Endothelial cell of umbilical vein (primary cell): ENCODE measurements at places on chromosomes 2 and 18. TPM values are rescaled to one million over a fixed set of nuclear protein-coding genes. Genes with fewer than 3 reads are reported as not detected.
A peak's percentile ranks its signal among the peaks of the same experiment; 100 is the strongest.

STK36 gene
- 65.2 and 67.4 TPM in 2 replicates for polyA plus RNA-seq

ACVR1C gene
- polyA plus RNA-seq: 0.03 TPM in 1 of 2 replicates, not detected in the other

NEU4 gene
- polyA plus RNA-seq: not detected in 2 replicates

WNT6 gene
- not detected in 2 replicates for polyA plus RNA-seq

INPP5D gene
- polyA plus RNA-seq: 10.6 and 13.9 TPM in 2 replicates

NTSR2 gene
- not detected in 2 replicates for polyA plus RNA-seq

TTR gene
- not detected in 2 replicates for polyA plus RNA-seq

APOB gene
- 0.06 and 0.07 TPM in 2 replicates for polyA plus RNA-seq

DNA sequence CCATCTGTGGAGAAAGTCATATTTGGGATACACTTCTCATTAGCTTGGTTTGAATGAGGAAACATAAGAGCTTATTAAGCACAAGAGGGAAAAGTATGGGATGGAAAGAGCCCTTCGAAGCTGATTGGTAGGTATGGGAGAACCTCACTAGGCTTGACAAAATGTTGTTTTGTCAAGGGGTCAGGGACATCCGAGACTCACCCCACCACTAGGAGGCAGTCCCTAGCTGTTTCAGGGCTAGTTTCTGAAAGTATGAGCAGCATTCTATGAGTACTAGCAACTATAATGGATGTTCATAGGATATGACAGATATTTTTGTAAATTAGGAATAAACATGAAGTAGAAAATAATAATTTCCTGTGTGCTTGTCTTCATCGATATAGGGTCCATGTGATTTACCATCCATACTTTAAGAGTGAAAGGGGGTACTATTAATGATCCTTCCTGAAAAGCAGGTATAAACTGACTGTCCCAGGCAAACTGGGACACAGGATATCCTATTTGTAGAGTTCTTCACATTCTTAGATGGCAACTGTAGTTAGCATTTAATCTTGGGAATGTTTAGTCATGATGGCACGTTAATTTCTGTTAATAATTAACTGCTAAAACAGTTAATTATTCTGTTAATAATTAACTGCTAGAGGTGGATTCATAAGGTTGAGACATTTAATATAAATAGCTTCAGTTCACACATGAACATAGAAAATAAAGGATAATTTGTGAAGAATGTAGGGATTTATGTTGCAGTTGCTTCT, 28.4 kb downstream of the OTX1 start:
- no peak overlapping the region for H3K4me3 ChIP-seq
- no peaks in the 10 kb centered on the region for H3K36me3 ChIP-seq

- no peaks in the 10 kb centered on the region for H3K4me1 ChIP-seq
- no peaks in the 10 kb centered on the region for H3K36me3 ChIP-seq
- DNase-seq: no peak
- no peak overlapping the region for H3K27ac ChIP-seq
Observed at GRCh38 chr2:76760367-76760704, 761.8 kb downstream of the LRRTM4 start.

DNA sequence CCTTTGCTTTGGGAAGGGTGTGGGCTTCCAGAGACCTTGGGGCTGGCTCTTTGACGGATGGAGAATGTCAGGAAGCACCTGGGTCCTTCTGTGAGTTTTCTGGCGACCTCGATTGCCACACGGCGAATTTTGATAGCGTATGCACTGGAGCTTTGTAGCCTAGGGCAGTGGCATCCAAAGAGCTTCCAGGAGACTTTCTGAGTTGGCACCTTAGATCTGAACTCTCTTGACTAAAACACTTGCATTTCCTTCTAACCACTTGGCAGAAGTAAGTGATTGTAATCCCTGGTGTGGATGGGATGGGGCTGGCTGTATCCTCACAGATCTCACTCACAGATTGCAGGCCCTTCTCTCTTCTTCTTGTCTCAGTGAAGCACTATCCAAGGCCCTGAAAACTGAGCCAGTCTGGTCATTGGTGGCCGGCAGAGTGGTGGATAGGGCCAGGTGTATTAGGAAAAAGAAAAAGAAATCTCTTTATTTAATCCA, 7.8 kb downstream of the RNF144A start:
- H3K4me3 ChIP-seq: no peak overlapping the region
- DNase-seq: no peak
- H3K27me3 ChIP-seq: no peaks in the 10 kb centered on the region
- H3K27ac ChIP-seq: no peak overlapping the region

GRCh38 chr2:238848976-238849853, 1.3 kb downstream of the TWIST2 start:
- H3K27me3 ChIP-seq: peaks cover 29% of the 10 kb centered on the region
- H3K4me3 ChIP-seq: peak overlapping the region; percentile 46
- H3K27ac ChIP-seq: no peak overlapping the region
- no peaks in the 10 kb centered on the region for H3K36me3 ChIP-seq

DNA sequence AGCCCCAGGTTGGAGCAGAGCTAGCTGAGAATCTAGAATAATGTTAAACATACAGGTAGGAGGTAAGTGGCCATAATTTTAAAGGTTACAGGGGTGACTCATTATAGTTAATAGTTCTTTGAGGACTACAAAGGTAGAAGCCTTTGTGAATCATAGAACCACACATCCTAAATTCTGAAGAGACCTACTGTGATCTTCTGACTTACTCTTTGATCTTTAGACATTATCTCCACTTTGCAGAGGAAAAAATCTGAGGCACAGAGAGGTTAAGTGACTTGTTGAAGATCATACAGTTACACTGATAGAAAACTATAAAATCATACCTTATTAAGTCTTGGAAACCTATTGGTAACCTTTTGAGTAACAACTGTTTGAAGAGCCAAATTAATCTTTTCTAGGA, 1051.3 kb upstream of the NRXN1 start:
- no peak overlapping the region for H3K27ac ChIP-seq
- no peaks in the 10 kb centered on the region for H3K4me1 ChIP-seq
- H3K27me3 ChIP-seq: no peaks in the 10 kb centered on the region
- H3K36me3 ChIP-seq: no peaks in the 10 kb centered on the region

- no peaks in the 10 kb centered on the region for H3K36me3 ChIP-seq
- peak; percentile 22 for DNase-seq
- H3K4me3 ChIP-seq: peak overlapping the region; percentile 34
- H3K27ac ChIP-seq: no peak overlapping the region
Observed at GRCh38 chr2:240435948-240436682, 652 bp downstream of the GPC1 start.

- H3K36me3 ChIP-seq: no peaks in the 10 kb centered on the region
- no peak overlapping the region for H3K4me3 ChIP-seq
- no peak for DNase-seq
- H3K27me3 ChIP-seq: peaks cover 11% of the 10 kb centered on the region
Observed at GRCh38 chr2:109702250-109702985, 88.3 kb downstream of the SOWAHC start.

DNA sequence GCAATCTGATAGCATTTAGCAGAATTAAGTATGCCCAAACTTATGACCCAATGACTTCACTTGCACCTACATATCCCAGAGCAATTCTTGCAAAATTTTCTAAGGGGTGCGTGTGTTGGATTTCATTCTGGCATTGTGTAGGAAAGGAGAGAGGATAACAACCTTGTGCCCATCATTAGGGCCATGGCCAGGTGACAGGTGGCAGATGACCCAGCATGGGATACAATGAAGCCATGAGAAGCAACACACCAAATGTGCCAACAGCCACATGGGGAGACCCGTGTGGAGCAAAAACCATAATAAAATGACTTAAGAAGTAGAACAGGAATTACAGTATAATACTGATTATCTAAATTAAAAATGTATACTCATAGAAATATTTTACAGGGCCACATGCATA, 166.9 kb upstream of the EPB41L3 start:
- H3K27me3 ChIP-seq: no peaks in the 10 kb centered on the region
- no peak for DNase-seq
- no peaks in the 10 kb centered on the region for H3K36me3 ChIP-seq
- H3K27ac ChIP-seq: no peak overlapping the region
- no peaks in the 10 kb centered on the region for H3K4me1 ChIP-seq

DNA sequence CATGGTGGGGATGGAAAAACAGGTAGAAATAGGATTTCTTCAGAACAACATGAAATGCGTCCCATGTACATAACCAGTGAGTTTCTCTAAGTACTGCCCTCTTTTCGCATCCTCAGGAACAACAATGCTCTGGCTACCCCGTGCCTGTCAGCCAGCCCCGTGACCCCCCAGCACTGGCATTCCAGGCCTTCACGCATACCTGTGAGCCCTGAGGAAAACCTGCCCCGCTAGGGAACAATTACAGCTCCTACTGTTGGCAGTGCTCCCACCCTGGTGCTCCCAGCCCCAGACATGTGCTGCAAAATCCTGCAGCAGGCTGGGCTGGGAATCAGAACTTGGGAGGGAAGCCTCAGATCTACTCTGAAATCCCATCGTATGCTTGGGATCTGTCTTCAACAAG, 9.1 kb downstream of the SMAD7 start:
- H3K36me3 ChIP-seq: no peaks in the 10 kb centered on the region
- peak overlapping the region; percentile 26 for H3K27ac ChIP-seq
- peak; percentile 17 for DNase-seq
- H3K4me1 ChIP-seq: peaks cover 62% of the 10 kb centered on the region
- H3K27me3 ChIP-seq: no peaks in the 10 kb centered on the region

- H3K27me3 ChIP-seq: no peaks in the 10 kb centered on the region
- H3K4me3 ChIP-seq: no peak overlapping the region
- peaks cover 55% of the 10 kb centered on the region for H3K36me3 ChIP-seq
- H3K4me1 ChIP-seq: peaks cover 8% of the 10 kb centered on the region
- H3K27ac ChIP-seq: no peak overlapping the region
Observed at GRCh38 chr2:46369783-46370182, 72.6 kb downstream of the EPAS1 start.

DNA sequence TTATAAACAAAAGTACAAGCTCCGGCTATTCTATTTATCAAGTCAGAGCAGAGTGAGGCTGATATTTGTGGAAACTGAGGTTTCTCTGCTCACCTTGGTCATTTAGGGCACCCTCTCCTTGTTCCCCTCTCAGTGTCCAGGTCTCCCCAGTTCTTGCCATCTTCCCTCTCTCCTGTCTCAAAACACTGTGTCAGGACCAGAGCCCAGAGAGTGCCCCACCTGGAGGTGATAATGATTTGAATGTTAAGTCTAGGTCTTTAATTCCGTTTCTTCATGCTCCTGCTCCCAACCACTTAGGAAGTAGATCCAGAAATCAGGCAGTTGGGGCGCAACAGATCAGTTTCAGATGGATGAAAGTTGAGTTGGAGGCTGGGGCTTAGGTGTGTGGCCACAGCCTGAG, 9.2 kb upstream of the ADCY3 start:
- H3K27me3 ChIP-seq: peaks cover 2% of the 10 kb centered on the region
- H3K4me1 ChIP-seq: peaks cover 2% of the 10 kb centered on the region
- no peak for DNase-seq
- H3K27ac ChIP-seq: no peak overlapping the region
- no peak overlapping the region for H3K4me3 ChIP-seq

GRCh38 chr2:214328941-214329340, 81.9 kb upstream of the VWC2L start:
- DNase-seq: no peak
- no peaks in the 10 kb centered on the region for H3K36me3 ChIP-seq
- H3K27me3 ChIP-seq: no peaks in the 10 kb centered on the region
- no peak overlapping the region for H3K27ac ChIP-seq

GRCh38 chr2:237878321-237879057, 19.1 kb downstream of the RAMP1 start:
- H3K4me1 ChIP-seq: no peaks in the 10 kb centered on the region
